ENCODE measurements at places on chromosomes 6 and 20.

DNA sequence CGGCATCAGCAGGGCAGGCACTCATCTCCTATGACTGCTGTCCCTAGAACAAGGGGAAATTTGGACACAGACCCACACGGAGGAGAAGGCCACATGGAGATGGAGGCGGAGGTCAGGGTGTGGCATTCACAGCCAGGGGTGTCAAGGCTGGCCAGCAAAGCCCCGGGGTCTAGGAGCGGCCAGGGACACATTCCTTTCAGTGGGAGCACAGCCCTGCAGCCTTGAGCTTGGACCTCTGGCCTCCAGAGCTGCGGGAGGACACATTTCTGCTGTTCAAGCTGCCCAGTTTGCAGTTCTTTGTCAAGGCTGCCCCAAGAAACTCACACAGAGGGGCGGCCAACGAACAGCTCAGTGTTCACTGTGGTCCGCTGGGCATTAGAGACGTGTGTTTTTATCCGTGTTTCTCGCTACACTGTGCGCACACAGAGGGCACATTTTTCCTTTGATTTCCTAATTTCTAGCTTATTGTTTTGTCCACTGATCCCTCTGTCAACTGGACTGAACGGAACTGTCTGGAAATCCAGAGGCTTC is 93.4 kb upstream of the MPC1 start:
- DNase-seq: no peak

DNA sequence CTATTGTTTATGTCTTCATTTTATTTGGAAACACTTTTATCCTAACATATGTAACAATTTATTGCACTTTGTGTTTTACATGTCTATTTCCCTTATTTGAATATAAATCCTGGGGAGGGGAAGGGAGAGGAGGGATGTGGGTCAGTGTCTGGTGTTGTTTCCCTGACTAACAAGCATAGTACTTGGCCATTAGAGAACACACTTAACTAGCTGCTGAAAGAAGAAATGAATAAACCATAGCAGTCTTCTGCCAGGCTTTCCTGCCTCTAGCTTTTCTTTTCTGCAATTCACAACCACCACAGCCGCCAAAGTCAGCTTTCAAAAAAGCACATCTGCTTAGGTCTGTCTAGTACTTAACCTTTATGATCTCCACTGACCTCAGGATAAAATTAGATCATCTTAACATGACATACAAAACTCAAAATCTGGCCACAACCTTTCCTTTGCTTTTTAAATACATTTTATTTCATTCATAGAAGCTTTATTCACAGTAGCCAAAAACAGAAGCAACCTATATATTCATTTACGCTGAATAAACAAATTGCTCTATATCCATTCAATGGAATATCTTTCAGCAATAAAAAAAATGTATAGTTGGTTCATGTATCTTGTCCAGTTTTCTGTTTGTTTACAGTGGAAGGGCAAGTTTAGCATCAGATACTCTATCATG is 16.3 kb downstream of the PDSS2 start:
- no peak for DNase-seq

DNA sequence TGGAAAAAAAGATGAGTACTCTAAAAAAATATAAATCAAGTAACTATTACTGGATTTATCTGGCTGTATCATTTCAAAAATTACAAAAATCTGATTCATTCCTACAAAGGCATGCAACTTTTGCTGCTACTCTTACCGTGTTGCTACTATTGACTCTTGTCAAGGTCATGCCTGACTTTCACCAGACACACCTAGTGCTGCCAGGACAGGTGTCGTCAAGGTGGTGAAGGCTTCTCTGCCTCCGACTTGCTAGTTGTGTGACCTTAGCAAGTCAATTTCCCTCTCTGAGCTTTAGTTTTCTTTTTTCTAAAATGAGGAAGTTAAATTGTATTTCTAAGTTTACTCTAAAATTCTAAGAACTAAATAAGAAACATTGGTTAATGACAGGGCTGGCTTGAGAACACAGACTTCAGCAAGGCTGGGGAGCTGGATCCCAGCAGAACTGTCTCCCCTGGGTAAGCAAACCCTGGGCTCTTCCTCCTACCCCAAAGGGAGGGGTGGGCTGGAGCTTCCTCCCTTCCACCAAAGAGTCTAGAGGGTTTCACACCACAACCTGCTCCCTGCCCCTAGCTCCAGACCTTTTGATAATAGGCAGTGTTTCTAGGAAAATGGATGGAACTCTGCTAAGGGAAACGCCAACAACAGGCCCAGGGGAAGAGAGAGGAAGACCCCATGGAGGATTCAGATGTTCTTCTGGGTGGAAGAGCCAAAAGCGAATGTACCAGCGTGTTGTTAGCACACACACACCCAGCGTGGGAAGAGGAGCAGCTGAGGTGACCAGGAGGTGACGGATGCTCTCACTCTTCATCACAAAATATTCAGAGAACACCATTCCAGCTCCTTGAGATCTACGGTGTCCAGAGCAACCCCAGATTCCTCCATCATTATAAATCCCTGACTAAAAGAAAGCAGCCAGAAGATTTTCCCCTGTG is 47.9 kb upstream of the CITED2 start:
- DNase-seq: no peak

DNA sequence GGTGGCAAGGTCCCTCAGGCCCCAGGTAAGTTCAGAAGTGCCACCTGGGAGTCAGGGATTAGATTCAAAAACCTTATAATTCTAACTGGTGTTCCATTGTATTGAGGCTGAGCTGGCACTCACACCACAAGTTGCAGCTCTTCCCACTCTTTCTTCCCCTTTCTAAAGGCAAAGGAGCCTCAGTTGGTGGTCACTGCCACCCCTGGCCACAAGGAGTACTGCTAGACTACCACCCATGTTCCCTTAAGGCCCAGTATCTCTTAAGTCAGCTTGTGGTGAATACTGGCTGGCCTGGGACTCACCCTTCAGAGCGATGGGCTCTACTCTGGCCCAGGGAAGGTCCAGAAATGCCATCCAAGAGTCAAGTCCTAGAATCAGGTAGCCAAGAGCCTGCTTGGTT is 421.1 kb upstream of the KHDRBS2 start:
- DNase-seq: no peak

DNA sequence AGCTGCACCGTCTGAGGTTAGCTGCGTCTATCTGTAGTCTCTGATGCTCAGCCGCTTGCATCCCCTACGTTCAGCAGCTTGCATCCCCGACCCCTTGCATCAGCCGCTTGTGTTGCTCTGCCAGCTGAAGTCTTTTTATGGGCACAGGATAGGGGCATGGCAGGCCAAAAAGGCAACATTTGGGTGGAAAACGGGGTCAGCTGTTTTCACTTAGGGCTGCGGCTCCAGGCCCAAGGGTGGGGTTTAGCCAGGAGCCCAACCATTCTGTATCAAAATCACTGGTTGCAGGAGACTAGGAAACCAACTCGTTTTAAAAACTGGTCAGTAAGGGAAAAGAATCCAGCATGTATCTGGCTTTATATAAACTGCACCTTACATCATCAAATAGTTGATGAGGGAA is 49.9 kb downstream of the FAM50B start:
- no peak for DNase-seq

DNA sequence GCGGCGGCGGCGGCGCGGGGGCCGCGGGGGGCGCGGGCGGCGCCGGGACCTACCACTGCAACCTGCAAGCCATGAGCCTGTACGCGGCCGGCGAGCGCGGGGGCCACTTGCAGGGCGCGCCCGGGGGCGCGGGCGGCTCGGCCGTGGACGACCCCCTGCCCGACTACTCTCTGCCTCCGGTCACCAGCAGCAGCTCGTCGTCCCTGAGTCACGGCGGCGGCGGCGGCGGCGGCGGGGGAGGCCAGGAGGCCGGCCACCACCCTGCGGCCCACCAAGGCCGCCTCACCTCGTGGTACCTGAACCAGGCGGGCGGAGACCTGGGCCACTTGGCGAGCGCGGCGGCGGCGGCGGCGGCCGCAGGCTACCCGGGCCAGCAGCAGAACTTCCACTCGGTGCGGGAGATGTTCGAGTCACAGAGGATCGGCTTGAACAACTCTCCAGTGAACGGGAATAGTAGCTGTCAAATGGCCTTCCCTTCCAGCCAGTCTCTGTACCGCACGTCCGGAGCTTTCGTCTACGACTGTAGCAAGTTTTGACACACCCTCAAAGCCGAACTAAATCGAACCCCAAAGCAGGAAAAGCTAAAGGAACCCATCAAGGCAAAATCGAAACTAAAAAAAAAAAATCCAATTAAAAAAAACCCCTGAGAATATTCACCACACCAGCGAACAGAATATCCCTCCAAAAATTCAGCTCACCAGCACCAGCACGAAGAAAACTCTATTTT is 2.0 kb downstream of the FOXC1 start:
- DNase-seq: no peak

GRCh38 chr6:37257320-37257633 is 295 bp upstream of the TBC1D22B start:
- DNase-seq: no peak

DNA sequence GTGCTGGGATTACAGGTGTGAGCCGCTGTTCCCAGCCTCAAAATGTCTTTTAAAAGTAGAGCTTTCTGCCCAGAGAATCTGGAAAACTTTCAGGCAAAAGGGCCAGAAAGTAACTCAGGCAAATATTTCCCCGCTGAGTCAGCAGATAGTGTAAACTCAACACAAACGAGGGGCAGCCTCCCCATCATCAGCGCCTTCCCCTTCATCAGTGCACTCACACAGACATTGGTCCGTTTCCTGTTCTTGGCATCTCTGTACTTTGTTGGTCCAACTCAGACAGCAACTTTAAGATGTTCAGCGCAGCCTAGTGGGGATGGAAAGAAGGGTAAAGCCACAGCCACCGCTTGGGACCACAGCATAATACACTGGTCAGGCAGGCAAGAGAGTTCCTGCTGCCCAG is 69.5 kb downstream of the CSE1L start:
- DNase-seq: no peak

- DNase-seq: no peak
These were observed 21.0 kb downstream of the NFYA start for GRCh38 chr6:41093729-41094128.

GRCh38 chr20:23141450-23142161 is 55.5 kb upstream of the CD93 start:
- no peak for DNase-seq

DNA sequence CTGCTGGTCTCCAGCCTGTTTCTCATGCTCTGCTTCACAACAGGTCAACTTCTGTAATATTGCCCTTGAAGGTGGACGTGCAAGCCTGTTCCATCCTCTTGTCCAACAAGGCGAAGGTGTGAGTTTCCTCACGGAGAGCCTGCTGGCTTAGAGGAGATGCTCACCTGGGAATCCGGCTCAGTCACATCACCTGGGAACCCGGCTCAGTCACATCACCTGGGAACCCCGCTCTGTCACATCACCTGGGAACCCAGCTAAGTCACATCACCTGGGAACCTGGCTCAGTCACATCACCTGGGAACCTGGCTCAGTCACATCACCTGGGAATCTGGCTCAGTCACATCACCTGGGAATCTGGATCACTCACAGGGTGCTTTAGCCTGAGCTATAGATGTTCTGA is 230.1 kb downstream of the ERMARD start:
- DNase-seq: no peak

DNA sequence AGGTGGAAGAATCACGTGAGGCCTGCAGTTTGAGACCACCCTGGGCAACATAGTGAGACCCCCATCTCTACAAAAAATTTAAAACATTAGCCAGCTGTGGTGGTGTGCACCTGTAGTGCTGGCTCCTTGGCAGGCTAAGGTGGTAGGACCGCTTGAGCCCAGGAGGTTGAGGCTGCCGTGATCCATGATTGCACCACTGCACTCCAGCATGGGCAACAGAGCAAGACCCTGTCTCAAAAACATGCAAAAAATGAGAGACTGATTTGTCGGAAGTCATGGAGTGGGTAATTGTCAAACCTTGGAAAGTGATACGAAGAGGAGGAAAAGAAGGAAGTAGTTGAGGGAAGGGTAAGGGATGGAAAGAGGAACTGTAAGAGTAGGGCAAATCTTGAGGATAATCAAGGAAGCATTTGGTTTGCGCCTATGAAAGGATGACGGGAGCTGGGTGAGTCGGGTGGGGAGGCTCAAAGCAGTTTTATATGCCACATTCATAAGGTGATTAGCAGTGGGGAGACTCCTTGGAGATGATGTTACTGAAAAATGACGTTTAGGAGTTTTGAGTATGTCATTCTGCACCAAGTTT is 14.5 kb downstream of the L3MBTL3 start:
- no peak for DNase-seq

- no peak for DNase-seq
These were observed 90.6 kb downstream of the C6orf118 start for GRCh38 chr6:165218829-165219228.

DNA sequence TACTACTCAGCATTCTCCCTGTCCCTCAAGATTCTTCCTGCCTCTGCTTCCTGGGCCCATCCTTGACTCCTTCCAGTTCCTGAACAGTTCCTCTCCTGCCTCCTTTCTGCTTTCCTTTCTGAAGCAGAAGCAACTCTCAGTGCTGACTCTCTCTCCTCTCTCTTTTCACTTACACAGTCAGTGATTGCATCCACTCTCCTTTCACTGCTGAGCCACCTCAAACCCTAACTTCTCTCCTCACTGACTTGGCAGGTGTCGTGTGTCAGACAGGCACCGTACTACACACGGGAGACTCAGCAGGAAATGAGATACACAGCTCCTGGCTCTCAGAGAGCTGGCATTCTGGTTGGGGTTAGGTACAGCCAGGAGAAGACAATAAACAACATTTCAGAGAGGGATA is 5.6 kb downstream of the ABHD16A start:
- DNase-seq: no peak

GRCh38 chr6:15025446-15025845 is 220.4 kb upstream of the JARID2 start:
- no peak for DNase-seq

DNA sequence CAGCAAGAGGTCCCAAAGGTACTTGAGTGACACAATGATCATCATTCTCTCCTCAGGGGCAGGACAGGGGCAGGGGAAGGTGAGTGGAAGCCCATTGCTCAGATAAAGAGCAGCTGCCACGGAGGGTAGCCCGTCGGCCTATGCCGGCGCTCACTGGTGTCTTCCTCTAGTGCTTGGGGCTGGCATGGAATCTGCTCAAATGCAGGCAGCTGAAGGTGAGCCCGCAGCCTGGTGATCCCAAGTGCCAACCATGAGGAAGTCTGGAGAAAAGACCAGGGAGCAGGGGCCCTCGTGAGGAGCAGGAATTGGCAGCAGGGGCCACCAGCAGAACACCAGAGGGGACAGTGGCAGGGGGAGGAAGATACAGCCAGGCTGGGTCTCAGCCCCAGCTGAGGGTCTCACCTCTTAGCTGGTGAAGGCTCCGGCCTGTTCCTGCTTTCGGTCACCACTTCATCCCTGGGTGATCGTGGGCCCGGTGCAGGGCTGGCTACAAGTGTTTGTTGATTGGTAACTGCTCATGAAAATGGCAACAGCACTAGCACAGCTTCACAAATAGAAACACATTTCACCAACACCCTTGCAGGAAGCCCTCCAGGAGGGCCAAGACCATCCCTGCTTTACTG is 24.7 kb downstream of the RBCK1 start:
- DNase-seq: no peak

DNA sequence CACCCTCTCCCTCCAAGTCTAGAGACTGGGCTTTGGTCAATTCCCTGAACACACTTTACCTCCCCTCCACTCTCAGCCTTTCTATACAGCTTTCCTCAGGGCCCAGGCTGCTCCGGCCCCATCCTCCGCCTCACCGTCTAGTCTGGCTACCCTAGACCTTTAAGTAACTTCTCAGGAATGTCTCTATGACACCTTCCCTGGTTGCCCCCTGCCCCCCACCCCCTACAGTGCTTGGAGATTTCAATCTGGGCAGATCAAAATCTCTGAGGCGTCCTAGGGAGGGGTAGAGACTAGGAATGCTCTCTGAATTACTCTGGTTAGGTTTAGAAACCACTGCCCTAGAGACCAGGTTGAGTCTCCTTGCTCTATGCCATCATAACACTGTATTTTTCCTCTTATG is 6.1 kb downstream of the UBE2J1 start:
- no peak for DNase-seq

Data from prostate gland (tissue), 2 donors.